ENCODE measurements at places on chromosomes 5 and 9. TPM values are rescaled to one million over a fixed set of nuclear protein-coding genes. Genes with fewer than 3 reads are reported as not detected.

The TMEM215 gene
- total RNA-seq: not detected

The INSL6 gene
- total RNA-seq: not detected

GRCh38 chr5:5678909-5679308 is 256.4 kb downstream of the ICE1 start:
- DNase-seq: no peak

- no peak for DNase-seq
Observed at GRCh38 chr9:88710449-88710848, 175.5 kb downstream of the NXNL2 start.

- DNase-seq: no peak
Observed at GRCh38 chr5:88829775-88830174, 53.2 kb downstream of the MEF2C start.

DNA sequence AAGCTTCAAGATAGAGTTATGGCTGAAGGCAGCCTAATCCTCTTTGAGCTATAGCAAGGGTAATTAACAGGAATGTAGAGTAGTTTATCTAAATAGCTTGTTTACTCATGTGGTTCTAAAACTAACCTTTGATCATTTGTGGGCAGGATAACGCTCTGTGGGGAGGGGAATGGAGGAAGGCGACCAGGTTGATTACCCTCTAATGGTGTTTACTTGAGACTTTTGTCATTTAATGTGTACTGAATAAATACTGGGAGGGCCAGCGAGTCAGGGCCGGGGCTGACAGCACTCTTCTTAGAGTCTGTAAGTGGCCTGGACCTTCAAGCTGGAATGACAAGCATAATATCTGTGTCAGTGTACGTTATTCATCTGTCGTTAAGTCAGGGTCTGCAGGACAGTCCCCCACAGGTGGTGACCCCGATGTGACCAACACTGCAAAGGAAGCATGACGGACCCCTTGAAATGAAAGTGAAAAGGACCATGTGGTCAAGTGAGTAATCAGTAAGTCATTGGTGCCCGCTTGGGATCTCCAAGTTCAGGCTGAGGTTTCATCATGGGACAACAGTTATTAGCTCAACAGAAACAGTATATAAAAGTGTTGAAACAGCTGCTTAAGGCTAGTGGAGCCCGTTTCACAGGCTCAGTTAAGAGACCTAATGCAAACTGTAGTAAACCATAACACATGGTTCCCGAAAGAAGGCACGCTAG is 162.6 kb downstream of the CPLANE1 start:
- no peak for DNase-seq

- DNase-seq: no peak
Observed at GRCh38 chr5:22465177-22465576, 388.0 kb downstream of the CDH12 start.

DNA sequence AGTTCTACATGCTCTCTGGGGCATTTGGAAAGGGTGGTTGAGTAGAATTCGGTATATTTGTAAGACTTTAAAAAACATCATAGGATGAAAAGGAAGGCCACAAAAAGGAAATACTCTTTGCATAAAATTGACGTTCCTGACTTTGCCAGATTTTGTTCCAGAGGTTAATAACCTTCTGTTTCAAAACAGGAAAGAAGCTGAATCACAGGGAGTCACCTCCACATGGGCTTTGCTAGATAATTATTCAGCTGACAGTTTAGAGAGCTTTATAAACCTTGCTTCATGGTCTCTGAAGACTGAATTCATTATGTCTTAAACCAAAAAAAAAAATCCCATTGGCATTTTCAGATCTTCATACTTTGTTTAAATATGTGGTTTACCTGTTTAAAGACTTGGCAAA is 203.7 kb downstream of the SEMA6A start:
- DNase-seq: no peak
